Fibroblast of upper back skin (primary cell): ENCODE measurements at places on chromosomes 12 and 14.

GRCh38 chr14:40218282-40218941, 786.2 kb upstream of the FBXO33 start:
- no peak for DNase-seq

DNA sequence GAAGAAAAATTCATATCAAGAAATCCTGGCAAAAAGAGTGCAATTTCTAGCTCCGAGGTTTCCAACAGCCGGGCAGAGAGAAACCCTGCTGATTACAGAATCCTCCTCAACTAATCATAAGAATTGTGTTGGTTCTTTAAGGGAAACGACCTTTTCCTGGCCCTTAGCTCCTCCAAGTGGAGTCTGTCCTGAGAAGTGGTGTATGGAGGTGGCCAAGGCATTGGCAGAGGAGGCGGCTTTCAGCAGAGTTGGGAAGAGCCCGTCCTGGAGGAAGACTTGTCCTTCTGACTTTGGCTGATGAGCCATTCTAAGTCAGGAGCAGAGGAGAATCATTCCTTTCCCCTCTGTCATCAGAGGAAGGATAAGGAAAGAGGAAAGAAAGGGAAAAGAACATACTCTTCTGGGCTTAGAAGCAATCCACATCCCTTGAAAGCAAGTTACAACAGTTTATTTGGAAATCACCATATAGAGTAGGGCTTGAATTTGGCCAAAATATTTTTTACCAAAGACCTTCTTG, 46.5 kb upstream of the PTCSC3 start:
- DNase-seq, result no peak

- no peak for DNase-seq
These were observed 83.0 kb downstream of the CPSF2 start for GRCh38 chr14:92204792-92205191.

- no peak for DNase-seq
These were observed 59.5 kb downstream of the TMEM116 start for GRCh38 chr12:111953455-111953854.

DNA sequence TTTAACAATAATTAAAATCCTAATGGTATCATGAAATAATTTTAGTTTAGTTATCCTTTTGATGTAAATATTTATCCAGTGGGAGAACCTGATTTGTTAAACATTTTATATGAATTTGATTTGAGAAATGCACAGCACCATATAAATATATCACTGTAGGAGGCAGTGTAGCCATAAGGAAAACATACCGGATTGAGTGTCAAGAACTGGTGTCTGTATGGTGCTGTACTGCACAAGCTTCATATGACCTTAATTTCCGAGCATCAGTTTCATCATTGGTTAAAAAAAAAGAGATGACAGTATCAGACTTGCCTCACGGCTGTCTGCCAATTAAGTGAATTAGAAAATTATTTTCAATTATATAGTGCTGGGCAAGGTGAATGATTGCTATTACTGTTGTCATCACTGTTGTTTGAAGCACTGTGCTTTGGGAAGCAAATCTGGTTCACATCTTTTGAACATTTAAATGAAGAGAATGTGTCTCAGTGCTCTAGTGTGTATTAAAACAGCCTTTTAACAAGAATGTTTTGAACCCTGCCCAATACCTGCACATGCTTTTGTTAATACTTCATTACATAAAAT, 72.1 kb downstream of the TMTC2 start:
- DNase-seq, result peak; percentile 5

GRCh38 chr14:23877538-23878180, 75.9 kb upstream of the DHRS4 start:
- no peak for DNase-seq

- no peak for DNase-seq
These were observed 29.6 kb downstream of the VRK1 start for GRCh38 chr14:96826818-96827217.

- peak; percentile 66 for DNase-seq
These were observed 987.7 kb downstream of the GALC start for GRCh38 chr14:87005280-87005679.

GRCh38 chr14:90553921-90554336, 157.1 kb downstream of the CALM1 start:
- DNase-seq, result no peak

GRCh38 chr12:1174659-1175058, 183.6 kb downstream of the ERC1 start:
- DNase-seq, result no peak

DNA sequence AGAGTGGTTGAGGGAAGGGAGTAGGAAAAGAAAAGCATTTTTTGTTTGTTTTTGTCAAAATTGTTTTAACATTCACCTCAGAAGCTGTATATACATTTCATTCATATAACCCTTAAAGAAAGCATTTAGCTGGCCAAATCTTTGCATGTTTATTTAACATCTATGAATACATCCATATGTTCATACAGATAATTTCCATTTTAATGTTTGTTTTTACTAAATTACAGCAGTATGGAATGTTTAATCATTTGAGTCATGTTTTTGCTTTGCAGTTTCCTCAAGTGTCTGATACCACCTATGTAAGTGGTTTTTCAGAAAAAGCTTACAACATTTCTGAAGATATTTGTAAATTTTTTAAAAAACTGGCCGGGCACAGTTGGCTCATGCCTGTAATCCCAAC, 84.3 kb upstream of the ATF1 start:
- no peak for DNase-seq

- DNase-seq, result no peak
These were observed 31.7 kb upstream of the TSPAN9 start for GRCh38 chr12:3045494-3045893.

GRCh38 chr14:95504135-95505029, 12.1 kb downstream of the SYNE3 start:
- DNase-seq, result peak; percentile 78

DNA sequence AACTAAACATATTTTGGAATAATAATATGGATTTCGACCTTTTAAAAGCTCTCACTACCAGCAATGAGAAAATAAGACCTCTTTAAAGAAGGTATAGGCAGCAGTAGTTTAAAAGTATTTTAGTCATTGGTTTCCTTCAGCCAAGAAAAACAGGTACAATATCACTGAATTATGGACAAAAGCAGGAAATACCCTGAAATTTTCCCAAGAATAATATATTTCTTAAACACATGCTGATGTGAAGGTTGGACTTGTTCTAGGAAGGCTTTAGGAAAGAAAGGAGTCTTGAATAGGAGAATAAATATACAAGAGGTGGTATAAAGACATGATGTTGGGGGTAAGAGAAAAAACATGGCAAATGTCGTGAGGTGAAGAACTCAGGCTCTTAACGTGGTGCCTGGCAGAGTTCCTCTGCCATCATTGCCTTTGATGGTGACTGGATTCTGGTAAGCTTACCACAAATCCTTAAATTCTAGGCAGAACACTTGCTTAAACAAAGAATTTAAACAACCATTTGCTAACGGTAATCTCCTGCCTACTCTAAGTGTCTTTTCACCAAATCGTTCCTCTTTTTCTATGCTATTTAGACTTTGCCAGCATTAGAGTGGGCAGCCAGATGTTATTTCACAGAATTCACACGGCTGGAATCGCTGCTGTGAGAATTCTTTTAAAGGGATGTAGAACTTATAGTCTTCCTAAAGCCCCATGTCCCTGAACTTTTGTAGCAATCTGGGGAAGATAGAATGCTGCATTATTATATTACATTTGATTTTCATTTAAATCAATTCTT, 11.9 kb upstream of the NUDT4 start:
- DNase-seq, result no peak

DNA sequence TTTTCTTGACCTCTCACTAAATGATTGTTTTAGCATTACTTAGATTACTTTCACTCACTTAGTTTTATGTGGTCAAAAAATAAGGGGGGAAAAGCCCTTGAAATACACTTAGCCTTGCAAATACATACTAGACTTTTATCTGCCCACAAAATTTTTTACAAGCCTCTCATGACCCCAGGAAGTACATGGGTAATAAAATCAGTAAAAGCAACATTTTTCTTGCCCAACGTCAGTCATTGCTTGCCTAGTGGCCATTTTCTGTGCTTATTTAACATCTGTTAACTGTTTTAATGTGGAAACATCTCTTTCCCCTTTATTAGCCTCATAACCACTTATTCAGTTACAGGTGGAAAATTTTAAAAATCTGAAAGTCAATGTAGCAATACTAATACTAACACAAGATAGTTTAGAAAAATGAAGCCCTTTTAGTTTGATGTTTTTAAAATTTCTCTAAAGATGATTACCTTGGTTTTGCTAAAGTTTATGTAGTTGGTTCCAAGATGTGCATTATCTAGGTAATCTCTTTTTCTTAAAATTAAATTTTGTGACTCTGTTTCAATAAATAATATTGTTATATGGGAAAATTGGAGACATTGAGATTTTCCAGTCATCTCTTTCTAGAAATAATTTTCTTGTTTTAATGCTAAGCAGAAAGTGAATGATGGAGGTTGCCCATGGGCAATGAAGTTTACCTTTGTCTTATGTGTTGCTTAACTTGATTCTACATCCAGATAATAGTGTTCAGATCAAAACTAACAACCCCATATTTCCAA, 175.5 kb downstream of the TMTC2 start:
- DNase-seq, result peak; percentile 41

GRCh38 chr12:46442239-46442638, 69.7 kb upstream of the SLC38A2 start:
- peak; percentile 58 for DNase-seq

GRCh38 chr12:57210926-57211692, 5.5 kb upstream of the NXPH4 start:
- DNase-seq, result no peak

- no peak for DNase-seq
These were observed 122.9 kb downstream of the TSPAN9 start for GRCh38 chr12:3200032-3200617.

DNA sequence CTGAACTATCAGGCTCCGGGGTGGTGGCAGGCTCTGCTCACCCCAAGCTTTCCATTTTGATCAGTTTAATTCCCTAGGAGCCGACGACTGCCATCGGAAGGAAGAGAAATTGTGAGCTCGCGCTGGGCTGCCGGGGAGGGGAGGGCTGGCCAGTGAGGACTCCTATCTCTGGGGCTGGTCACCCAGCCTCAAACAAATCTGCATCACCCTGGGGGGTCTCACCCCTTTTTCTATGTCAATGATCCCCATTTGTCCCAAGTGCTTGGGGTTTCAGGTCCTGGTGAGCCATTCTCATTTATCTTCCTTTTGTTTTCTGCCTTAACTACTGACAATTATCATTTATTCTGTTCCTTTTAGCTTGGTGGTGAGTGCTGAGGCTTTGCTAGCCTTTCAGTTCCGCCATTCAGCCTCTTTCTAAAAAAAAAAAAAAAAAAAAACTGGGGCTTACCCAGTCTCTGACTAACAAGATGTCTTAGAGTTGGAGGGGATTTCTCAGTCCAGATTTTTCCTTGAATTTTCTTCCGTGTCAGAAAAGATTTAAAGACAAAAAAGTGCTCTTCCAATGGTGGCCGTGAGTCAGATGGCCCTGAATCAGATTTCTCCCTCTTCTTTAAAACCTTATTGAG, 22.8 kb upstream of the USP44 start:
- DNase-seq, result no peak

- DNase-seq, result no peak
These were observed 2.5 kb upstream of the SALL2 start for GRCh38 chr14:21528381-21529348.
